ENCODE measurements at places on chromosomes 2 and 18.

DNA sequence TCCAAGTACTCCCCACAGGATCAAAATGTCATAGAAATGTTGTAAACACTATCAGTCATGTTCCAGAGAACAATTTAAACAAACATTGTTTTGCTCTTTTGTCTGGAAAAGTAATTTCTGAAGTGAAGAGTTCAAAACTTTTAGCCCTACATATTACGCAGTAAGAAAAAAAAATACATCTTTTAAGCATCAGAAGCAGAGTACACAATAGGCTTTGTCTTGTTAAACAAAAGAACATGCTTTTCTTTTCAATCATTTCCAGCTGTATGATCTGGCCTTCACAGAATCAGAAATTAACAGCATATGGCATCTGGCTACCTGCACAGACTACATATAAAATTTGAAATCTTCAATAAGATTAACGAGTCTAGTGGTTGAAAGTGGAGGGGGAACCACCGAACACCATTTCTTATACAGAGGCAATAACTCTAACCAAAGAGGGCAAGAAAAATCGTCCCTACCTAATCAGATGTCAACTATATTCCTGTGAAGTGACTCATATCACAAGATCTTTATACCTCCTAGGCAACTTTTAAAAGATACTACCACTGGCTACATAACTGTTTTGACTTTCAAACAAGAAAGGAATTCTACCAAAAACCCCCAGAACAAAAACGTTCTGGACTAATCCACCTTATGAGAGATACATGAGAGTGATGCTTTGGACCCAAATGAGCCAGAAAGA lies 149.3 kb downstream of the EXOC6B start:
- DNase-seq: peak; percentile 60

- DNase-seq: no peak
Observed at GRCh38 chr2:78439122-78439521, 586.4 kb upstream of the REG3G start.

DNA sequence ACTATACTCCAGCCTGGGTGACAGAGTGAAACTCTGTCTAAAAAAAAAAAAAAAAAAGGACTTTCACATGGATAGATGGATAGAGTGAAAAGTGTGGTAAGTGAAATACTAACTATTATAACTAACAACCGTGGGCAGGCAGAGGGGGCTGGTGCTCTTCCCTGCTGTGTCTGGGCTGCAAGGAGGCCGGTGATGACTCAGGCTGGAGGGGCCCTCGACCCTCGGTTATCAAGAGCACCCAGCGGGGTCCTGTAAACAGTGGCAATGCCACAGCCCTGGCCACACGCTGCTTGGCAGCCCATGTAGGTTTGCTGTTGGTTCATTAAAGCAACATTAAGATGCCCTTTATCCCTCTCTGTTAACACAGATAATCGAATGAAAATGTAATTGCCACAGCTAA lies 184.8 kb upstream of the RAB12 start:
- peak; percentile 42 for DNase-seq

DNA sequence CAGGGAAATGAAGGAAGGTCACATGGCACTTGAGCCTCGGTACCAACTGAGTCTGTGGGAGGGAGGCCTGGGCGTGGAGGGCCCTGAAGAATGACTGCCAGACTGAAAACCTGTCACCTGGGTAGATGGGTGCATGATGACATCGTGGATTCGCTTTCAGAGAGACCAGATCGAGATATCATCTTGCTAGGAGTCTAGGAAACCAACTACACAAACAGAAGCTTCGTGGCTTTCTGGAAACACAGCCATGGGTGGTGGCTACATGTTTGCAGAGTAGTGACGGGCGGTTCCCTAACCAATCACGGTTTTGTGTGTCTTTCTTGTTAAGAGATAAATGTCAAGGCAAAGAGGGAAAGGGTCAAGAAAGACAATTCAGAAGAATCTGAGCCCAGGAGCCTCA lies 155.0 kb downstream of the EIPR1 start:
- no peak for DNase-seq

- no peak for DNase-seq
Observed at GRCh38 chr2:169358016-169358415, 4.3 kb downstream of the LRP2 start.

- DNase-seq: peak; percentile 44
Observed at GRCh38 chr2:227853765-227854271, 17.6 kb upstream of the DAW1 start.

DNA sequence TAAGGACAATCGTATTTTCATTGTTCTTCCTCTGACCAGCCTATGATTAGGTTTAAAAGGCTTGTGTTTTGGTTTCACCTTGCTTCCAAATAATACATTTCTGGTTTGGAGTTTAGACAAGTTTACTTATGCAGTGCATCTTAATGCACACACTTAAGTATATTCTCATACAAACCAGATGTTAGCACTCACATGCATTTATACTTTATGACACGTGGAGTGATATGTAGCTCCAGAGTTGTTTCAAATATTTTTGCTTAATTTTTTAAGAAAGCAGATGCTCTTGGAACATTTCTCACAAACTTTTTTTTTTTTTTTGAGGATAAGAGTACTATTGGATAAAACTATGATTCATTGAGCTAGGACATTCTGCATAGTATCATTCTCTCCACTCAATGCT lies 109.9 kb downstream of the PDE1A start:
- DNase-seq: no peak

GRCh38 chr18:50614838-50615237 lies 55.0 kb downstream of the MAPK4 start:
- no peak for DNase-seq

- no peak for DNase-seq
Observed at GRCh38 chr2:68643011-68643873, at the start of gene PROKR1. Gene PROKR1, plus strand, starts transcription at chr2:68643579. Its CDS starts 2,243 bp downstream, at chr2:68645822.

GRCh38 chr2:15913146-15913545 lies 27.2 kb upstream of the MYCN start:
- no peak for DNase-seq

DNA sequence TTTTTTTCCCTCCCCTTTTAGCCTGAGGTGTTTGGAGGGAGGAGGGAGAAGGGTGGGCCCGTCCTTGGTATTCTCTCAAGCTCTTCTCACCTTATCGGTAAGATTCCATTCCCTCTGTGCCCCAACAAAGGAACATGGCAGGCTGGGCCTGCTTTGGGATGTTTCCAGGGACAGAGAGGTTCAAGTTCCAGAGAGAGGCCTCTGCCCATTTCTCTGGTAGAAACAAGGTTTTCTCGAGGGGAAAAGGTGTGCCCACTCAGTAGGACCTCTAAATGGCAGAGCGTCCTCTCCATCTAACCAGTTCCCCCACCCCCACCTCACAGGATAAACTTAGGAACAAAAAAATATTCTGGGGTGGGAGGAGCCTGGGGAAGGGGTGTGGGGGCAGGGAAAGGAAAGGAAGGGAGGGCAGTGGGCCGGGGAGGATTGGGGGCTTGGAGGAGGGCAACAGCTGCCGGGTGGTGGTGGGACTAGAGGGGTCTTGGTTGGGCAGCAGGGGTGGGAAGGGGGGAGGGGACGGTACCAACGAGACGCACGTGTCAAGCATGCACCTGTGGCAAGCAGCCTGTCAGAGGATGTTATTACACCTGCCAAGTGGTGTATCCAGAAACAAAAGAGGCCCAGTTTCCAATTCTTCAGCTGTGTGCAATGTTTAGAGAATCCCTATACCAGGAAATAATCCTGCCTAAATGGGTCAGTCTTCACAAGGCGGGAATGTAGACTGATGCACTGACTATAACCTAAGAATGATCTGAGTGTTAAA lies 2.1 kb downstream of the PCBP1 start:
- no peak for DNase-seq

DNA sequence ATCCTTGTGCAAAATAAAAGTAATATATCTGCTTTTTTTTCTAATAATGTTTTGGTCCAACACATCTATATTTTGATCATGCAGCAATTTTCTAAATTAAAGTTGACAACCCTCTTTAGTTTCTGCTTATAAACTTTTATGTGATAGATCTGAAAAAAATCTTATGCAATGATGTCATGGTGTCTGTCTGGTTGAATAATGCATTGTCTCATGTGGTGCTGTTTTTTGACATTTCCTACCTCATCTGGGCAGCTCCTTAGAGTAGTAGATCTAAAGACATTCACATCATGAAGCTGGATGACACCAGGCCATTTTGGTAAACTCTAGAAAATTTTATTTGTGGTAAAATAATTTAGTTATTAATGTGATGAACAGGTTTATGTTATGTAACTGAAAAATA lies 106.8 kb upstream of the FN1 start:
- no peak for DNase-seq

DNA sequence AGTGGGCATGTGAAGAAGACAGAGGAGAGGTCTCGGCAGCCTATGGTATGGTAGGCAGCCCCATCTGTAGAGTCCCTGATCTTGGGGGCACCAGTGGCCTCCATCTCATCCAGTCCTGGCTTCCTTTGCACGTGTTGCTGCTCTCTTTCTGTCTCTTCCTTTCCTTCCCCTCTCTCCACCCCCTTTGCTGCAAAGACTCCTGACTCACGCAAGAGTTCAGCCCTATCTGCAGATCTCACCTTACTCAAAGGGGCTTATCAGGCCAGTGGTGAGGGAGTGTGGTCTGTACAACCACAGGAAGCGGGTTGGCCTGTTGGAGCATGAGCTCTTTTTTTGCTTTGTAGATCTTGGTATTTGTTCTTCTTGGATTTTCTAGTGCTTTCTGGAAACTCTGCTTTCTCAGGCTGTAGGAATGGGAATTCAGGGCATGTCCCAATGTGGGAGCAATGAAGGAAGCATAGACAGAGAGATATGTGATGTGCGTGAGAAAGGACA lies 14.6 kb upstream of the NT5DC4 start:
- peak; percentile 82 for DNase-seq

GRCh38 chr2:219210886-219211362 lies 4.3 kb downstream of the ZFAND2B start:
- DNase-seq: no peak

GRCh38 chr2:176160251-176160985 lies 3.3 kb downstream of the HOXD3 start:
- DNase-seq: no peak

- no peak for DNase-seq
Observed at GRCh38 chr18:42444349-42444748, 489.3 kb downstream of the PIK3C3 start.

DNA sequence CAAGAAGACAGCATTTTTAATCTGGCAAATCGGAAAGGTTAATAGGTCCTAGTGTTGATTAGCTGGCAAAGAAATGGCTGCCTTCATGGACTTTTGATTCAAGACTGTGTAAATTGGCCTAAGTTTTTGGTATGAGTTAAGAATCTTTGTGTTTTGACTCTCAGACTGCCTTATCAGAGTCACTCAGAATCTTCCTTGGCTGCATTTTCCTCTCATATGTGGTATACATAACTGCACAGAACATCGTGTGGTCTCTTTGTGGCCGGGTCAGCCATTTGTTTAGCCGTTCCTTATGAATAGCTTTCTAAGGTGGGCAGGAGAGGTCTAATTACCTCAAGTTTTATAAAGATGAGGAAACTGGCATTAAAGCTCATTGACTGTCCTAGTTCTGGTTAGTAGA lies 30.1 kb downstream of the CAB39 start:
- DNase-seq: no peak

DNA sequence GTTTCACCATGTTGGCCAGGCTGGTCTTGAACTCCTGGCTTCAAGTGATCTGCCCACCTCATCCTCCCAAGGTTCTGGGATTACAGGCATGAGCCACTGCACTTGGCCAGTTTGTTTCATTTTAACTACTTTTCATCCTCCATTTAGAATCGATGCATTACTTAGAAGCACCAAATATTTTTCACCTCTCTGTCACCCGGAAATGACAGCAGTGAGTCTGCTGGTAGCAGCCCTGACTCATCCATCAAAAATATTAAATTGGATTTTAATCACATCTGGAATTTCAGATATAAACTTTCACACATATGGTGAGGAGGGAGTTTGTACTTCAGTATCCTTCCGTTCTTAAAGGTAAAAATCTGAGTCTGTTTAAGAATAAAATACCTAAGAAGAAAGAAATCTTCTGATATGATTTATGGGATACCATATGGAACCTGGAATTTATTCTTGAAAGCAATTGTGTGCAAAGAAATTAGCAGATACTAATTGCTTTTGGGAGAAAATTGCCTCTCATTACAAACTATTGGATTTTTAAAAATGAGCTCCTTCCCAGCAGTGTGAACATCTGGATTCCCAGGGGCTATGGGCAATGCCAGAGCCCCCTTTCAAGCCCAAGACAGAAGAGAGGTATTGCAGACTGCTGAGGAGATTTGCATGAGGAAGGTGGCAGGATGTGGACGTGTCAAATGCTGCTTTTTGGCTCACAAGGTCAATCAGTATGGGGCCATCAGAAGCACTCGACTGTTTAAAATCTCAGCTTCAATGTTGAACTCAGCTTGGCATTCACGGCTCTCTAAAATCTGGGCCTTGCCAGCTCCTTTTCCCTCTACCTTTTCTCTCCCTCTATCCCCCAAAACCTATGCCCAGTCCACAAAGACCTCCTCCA lies 279.5 kb upstream of the SIX2 start:
- peak; percentile 65 for DNase-seq

DNA sequence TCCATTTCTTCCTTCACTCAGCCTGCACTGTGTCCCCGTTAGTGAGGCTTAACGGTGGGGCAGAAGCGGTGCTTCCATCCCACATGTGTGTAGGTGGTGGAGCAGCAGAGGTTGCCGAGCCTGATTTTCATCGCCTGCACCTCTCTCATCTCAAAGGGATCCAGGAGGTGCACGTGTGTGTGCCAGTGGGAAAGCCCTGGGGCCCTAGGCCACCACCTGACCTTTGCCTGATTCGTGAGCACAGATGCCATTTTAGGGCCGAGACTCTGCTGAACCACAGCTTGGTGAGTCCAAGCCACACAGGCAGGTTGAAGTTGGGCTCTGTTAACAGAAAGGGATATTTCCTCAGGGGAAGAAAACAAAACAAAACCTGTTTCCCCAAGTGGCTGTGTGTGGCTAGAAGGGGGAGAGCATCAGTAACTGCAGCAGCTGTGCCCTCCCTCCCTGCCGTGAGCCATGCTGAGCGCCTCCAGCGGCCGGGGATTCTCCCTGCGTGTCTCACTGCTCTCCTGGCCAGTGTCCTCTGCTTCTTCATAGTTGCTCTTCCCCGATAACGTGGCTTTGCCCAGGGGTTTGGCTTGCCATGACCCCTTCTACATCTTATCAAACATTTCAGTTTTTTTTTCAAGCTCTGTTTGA lies 81.5 kb downstream of the MAPRE2 start:
- DNase-seq: no peak

DNA sequence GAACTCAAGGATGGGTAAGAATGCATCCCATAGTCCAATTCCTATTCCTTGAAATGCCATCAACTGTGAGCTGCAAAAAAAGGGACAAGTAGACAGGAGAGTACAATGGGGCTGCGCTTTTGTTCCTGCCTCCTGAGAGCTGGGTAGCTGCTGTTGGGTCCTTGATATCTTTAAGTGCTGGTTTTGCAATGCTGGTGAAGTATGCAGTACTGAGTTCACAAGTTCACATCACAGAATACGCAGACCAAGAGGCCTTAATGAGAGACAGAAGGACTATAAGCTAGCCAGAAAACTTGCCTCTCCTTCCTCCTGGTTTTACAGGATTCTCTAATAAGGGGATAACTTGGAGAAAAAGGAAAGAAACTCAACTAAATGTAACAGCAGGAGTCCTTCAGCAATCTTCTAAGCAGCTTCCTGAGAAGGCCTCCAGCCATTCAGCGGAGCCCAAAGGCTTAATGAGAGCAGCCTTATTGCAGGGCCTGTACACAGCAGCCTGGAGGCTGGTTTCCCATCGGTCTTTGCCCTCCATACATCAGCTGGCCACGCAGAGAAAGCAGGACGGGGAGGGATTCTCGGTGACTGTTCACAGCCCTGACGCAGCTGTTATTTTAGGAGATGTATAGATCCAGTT lies 293.1 kb downstream of the CDCA7 start:
- no peak for DNase-seq

- no peak for DNase-seq
Observed at GRCh38 chr2:174108579-174108978, 139.8 kb downstream of the OLA1 start.
